ENCODE measurements at places on chromosomes 3 and 15.

GRCh38 chr3:178476886-178477285 lies 59.4 kb upstream of the KCNMB2 start:
- H3K4me3 ChIP-seq = no peak overlapping the region
- no peaks in the 10 kb centered on the region for H3K4me1 ChIP-seq
- H3K36me3 ChIP-seq = no peaks in the 10 kb centered on the region
- DNase-seq = no peak
- H3K27ac ChIP-seq = no peak overlapping the region
- peaks cover 7% of the 10 kb centered on the region for H3K27me3 ChIP-seq

GRCh38 chr15:47717036-47717612 lies at the start of gene SEMA6D:
Gene SEMA6D, plus strand, starts transcription at chr15:47717505. Its CDS starts 42,294 bp downstream, at chr15:47759799.
- peaks cover 42% of the 10 kb centered on the region for H3K27me3 ChIP-seq
- H3K4me1 ChIP-seq = peaks cover 4% of the 10 kb centered on the region
- H3K4me3 ChIP-seq = no peak within 1 kb of the TSS
- no peak for DNase-seq
- H3K27ac ChIP-seq = no peak within 1 kb of the TSS

- no peaks in the 10 kb centered on the region for H3K27me3 ChIP-seq
- H3K4me1 ChIP-seq = peaks cover 10% of the 10 kb centered on the region
- H3K4me3 ChIP-seq = no peak overlapping the region
- no peak overlapping the region for H3K27ac ChIP-seq
Observed at GRCh38 chr3:15572138-15572537, 29.2 kb downstream of the HACL1 start.

DNA sequence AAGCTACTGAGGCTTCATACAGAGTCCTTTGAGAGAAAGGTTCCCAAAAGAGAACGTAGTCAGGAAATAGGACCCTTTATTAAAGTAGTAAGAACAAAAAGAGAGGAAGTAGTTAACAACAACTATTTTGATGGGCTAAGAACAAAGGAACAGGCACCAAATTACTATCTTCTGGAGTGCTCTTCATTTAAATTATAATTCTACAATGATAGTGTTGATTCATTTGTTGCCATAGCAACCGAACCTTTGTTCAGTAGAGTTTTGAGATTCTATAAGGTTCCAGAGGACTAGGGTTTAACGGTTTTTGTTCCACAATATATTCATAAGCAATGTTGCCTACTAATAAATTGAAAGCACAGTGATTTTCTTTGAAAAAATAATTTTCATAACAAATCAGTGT lies 78.8 kb downstream of the CMSS1 start:
- no peak overlapping the region for H3K27ac ChIP-seq
- no peak for DNase-seq
- H3K4me1 ChIP-seq = peaks cover 14% of the 10 kb centered on the region
- no peak overlapping the region for H3K4me3 ChIP-seq
- no peaks in the 10 kb centered on the region for H3K27me3 ChIP-seq

DNA sequence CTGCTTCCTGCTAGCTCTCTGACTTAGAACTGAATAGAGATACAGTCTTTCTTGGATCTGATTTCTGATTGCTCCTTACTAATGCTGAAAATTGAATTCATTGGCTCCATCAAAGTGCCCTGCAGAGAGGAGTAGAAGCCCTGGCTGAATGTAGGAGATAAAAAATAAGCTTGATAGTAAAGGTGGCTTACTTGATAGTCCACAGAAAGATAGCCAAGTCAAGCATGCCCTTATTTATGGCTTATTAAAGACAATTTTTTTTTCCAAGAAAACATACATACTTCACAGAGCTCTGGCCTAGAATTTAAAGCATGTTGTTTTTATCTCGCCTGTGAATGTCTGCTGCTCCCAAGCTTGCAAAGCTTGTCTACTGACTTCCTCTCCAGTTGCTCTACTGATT lies 124.6 kb upstream of the CADPS start:
- no peak for DNase-seq
- H3K4me1 ChIP-seq = no peaks in the 10 kb centered on the region

DNA sequence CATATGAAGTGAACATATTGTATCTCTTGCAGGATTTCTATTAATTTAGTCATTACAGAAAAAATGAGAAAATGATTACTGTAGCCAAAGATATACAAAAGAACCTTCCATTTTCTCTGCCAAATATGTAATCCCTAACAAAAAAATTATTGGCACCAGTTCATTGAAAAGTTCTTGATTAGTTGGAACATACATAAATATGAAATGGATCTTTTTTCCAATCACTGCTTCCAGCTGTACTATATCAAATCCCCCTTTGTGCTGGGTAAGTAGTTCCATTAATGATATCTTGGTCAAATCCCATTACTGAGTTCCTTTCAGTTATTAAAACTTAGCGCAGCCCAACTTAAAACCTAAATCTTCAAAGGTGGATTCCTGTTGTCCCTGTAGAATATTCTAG lies 263.8 kb downstream of the SLC9A9 start:
- no peak overlapping the region for H3K4me3 ChIP-seq
- peaks cover 6% of the 10 kb centered on the region for H3K4me1 ChIP-seq
- DNase-seq = no peak
- no peak overlapping the region for H3K27ac ChIP-seq

DNA sequence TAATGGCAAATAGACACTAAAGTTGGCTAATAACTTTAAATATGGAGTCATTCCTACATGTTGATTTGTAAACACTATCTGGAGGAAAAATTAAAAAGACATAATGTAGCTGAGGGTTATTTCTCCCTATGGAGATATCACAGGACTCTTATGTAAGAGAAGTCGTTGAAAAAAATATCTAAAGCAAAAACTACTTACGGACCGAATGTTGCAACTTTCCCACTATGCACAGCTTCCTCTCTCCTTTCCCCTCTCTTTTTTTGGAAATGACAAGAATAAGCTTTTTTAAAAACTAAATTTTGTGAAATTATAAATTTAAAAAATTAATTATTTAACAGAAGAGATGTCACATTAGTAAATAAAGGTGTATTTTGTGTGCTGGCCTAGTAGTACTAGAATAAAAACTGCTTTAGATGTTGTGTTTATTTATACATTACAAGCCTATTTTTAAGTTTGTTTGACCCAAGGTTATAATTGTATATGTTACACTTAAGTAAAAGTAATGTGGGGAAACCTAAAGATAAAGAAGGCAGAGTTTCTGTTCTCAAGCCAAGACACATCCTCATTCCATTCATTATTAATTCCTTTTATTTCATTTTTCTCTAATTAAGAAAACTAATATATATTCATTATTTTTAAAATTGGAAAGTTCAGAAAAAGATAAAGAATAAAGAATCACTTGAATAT lies 20.7 kb upstream of the PPARG start:
- no peaks in the 10 kb centered on the region for H3K4me1 ChIP-seq
- no peak overlapping the region for H3K4me3 ChIP-seq
- no peak for DNase-seq
